IMR-90 (cell line): ENCODE measurements at places on chromosomes 16 and 17. TPM values are rescaled to one million over a fixed set of nuclear protein-coding genes. Genes with fewer than 3 reads are reported as not detected.

DNA sequence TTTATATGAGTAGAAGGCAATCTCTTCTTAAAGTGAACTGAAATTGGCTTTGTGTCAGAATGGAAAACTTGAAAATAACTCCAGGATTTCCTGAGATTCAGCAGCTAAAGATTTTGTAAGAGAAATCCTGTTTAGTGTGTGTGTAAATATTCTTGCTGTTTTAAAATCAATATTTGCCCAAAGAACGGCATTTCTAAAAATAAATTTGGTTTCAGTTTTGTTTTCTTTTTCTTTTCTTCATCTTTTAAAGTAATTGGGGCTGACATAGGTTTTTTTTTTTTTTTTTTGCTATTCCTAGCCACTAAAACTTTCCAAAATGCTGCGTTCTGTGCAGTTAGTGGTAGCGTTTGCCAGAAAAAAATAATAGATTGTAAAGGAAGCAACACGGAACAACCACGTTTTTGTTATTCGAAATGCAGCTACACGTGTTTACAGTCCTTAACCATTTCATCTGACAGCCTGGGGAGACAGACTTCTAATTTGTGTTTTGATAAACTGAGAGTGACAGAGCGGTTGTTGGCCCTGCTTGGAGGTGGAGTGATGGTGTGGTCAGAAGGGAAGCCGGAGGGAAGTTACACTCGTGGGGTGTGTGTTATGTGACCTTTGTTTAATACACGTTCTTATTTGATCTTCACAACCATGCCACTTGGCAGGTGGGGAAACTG is 21.6 kb upstream of the SMPD3 start:
- no peak for DNase-seq

GRCh38 chr17:63441654-63442053 is 4.5 kb downstream of the CYB561 start:
- DNase-seq = no peak

DNA sequence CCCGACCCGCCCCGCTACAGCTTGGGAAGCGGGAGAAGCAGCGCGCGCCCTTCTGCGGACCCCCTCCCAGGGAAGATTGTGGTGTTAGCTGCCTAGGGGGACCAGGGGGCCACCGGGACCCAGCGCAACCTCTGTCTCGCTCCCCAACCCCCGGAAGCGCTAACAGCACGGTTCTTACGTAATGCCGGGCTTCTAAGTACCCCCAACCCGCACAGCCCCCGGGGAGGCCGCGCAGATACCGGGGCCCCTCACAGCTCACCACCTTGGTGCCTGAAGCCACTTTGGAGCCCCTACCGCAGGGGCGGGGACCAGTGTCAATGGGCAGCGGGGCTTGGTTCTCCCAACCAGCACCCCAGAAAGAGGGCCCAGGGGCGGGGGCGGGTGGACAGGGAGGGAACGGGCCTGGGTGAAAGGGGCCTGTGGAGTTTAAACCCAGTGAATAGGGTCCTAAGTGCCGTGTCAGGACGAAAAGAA is 348 bp downstream of the MPP2 start:
- DNase-seq = no peak

- no peak for DNase-seq
These were observed 26.2 kb downstream of the PLCD3 start for GRCh38 chr17:45106096-45106495.

DNA sequence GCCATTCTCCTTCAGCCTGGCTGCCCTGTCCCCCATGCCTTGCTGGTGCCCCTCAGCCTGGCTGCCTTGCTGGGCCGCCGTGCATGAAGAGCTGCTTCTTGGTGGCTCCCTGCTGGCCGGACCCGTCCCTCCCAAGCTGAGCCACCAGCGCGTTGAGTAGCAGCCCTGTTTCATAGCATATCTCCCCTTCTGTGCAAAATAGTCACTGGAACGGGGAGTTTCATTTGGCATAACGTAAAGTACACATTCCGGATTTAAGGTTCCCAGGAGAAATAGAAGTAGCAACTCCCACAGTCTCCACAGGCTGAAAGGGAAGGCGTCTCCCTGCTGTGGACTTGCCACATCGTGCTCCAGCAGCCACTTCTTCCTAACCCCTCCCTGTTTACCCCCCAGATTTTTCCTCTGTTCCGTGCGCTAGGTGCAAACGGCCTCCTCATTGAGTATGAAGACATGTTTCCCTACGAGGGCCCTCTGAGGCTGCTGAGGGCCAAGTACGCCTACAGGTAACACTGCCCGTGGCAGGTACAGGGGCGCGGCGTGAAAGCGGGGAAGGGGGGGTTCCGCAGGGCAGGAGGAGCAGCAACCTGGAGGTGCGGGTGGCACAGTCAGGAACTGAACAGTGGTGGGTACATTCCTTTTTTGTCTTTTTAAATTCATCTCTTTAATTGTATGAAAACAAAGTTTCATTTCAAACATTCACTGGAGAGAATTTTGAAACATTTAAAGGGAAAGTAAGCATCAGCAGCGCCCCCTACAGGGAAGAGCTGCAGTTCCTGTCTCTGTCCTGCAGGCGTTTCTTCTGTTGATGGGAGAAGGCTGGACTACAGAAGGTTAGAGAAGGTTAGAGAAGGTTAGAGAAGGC is 5.8 kb upstream of the OGFOD3 start:
- DNase-seq = peak; percentile 32

GRCh38 chr17:61456688-61457225 is 4.5 kb downstream of the TBX4 start:
- no peak for DNase-seq

DNA sequence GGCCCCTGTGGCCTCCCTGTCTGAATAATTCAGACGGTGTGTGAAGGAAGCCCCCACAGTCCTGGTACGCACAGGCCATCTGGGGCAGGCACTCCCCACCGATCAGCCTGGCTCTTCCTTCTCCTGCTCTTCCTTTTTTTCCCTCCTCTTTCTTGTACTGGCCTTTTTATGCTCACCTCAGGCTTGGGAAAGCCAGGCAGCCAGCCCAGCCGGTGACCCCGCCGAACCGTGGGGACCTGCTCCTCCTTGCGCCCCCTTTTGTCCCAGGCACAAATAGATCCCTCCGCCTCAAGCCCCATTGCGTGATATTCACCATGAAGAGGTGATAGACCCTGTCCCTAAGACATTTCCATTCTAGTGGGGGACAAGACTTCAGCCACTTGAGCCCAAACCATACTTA is 80.2 kb upstream of the BRD7 start:
- no peak for DNase-seq

- DNase-seq = peak; percentile 69
These were observed 78.9 kb downstream of the CNGB1 start for GRCh38 chr16:57892041-57892440.

GRCh38 chr16:57315416-57315815 is 30.9 kb upstream of the PLLP start:
- DNase-seq = no peak

DNA sequence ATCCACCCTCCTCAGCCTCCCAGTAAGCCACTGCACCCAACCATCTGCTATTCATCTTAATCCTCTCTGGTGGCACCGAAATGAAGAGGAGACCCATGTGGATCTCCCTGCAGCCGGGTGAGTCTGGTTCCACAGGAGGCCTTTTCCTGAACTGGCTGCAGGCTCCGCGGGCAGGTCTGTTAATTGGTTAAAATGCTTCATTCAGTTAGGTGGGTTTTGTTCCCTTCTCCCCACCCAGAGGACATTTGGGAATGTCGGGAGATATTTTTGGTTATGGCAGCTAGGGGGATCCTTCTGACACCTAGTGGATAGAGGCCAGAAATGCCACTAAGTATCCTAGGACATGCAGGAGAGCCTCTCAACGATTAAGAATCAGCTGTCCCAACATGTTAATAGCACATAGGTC is 16.7 kb downstream of the C16orf54 start:
- DNase-seq = peak; percentile 49

- DNase-seq = no peak
These were observed 48.7 kb upstream of the ADORA2B start for GRCh38 chr17:15896277-15896676.

- no peak for DNase-seq
These were observed 6.7 kb upstream of the ABCC3 start for GRCh38 chr17:50627782-50628601.

- no peak for DNase-seq
These were observed 19.9 kb upstream of the ZC3H18 start for GRCh38 chr16:88550246-88550661.

GRCh38 chr17:77466140-77466539 is 325.4 kb downstream of the SEC14L1 start:
- no peak for DNase-seq

GRCh38 chr17:57441270-57441600 is 184.9 kb downstream of the MSI2 start:
- DNase-seq = no peak

- no peak for DNase-seq
These were observed 17.7 kb downstream of the KDM8 start for GRCh38 chr16:27220991-27221390.

DNA sequence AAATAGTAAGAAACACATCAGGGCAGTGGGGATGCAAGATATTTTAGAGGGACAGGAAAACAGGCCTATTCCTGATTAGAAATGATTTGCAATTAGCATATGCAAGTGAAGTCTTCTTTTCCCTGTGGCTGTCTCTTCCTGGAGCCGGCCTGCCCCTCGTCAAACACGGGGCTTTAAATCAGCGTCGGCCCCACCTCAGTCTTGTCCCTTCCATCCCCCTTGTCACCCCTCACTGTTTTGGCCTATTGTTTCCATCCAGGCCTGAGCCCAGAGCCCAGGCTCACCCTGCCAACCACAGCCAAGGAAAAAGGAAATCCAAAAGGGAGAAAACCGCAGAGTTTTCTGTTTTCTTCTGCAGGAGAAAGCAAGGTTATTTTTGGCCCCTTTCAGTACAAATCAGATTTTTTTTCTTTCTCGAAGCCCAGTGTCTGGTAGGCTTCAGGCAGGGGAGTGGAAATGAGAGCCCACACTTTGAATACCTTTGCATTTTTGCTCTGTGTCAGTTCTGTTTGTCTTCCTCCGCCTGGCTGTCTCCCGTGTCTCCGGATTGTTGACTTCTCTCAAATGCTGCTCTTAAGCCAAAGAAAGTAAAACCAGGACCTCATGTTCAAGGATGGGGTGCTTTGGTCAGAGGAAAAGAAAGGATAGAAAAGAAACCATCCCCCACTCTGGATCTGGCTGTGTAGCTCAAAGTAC is 399.9 kb upstream of the CDH11 start:
- DNase-seq = no peak

DNA sequence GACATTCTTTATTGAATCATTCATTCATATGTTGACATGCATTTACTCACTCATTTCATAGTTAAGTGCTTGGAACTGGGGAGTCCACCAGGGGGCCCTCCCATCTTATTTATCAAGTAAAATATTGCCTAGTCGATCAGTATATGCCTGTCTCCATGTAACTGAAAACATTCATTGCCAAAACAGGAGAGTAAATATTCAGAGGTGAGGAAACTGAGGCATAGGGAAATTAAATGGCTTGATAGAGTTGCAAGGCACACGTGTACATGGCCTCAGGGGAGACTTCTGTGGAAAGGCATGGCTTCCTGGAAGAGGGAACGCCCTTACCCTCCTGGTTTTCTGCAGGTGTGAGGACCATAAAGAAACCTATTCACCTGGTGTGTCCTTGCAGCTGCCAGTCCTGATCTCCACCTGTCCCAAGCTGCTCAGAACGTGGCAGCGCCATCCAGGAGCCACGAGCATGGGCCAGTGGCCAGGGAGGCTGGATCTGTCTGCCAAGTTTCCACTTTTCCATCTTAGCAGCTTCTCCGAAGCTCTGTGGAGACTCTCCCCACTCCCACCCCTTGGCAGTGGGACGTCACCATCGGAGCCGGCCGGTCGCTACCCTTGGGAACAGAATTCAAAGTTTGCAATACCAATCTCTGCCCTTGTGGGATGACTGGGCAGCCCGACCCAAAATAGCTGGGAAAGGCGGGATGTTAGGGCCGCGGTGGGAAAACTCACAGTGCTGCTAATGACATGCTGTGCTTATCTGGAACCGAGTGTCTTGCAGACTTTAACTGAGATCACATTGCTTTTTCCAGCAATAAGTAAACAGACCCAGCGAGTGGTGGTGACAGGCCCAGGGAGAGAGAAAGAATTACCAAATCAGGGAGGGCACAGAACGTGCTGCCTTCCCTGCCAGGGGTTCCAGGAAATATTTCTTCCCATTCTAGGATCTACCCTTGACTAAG is 4.1 kb upstream of the C1QTNF1 start:
- peak; percentile 78 for DNase-seq

The SRCIN1 gene
- total RNA-seq = not detected in 2 replicates

The C16orf89 gene
- 0.18 TPM in 1 of 2 replicates, not detected in the other for total RNA-seq

The KRT27 gene
- total RNA-seq = not detected in 2 replicates

The FAM117A gene
- total RNA-seq = 0.56 and 0.72 TPM in 2 replicates

The KCNAB3 gene
- total RNA-seq = 0.36 and 0.56 TPM in 2 replicates

The C17orf67 gene
- 0.18 and 0.56 TPM in 2 replicates for total RNA-seq

The SLC43A2 gene
- 3.3 and 3.8 TPM in 2 replicates for total RNA-seq

The CCDC57 gene
- 6.9 and 7.3 TPM in 2 replicates for total RNA-seq

The KCNH6 gene
- total RNA-seq = 0.18 and 0.28 TPM in 2 replicates

The DNAI2 gene
- not detected in 2 replicates for total RNA-seq

The SLC4A1 gene
- not detected in 2 replicates for total RNA-seq

The C17orf107 gene
- total RNA-seq = 0.54 and 0.56 TPM in 2 replicates

The DNAH9 gene
- not detected in 2 replicates for total RNA-seq

The TNFRSF17 gene
- total RNA-seq = not detected in 2 replicates

The KIF19 gene
- total RNA-seq = not detected in 2 replicates

The GSG1L gene
- not detected in 2 replicates for total RNA-seq

The CD300LD gene
- total RNA-seq = not detected in 2 replicates
